ENCODE measurements at places on chromosomes 4 and X.

GRCh38 chrX:19739683-19740082 is 147.7 kb downstream of the SH3KBP1 start:
- no peak for DNase-seq

DNA sequence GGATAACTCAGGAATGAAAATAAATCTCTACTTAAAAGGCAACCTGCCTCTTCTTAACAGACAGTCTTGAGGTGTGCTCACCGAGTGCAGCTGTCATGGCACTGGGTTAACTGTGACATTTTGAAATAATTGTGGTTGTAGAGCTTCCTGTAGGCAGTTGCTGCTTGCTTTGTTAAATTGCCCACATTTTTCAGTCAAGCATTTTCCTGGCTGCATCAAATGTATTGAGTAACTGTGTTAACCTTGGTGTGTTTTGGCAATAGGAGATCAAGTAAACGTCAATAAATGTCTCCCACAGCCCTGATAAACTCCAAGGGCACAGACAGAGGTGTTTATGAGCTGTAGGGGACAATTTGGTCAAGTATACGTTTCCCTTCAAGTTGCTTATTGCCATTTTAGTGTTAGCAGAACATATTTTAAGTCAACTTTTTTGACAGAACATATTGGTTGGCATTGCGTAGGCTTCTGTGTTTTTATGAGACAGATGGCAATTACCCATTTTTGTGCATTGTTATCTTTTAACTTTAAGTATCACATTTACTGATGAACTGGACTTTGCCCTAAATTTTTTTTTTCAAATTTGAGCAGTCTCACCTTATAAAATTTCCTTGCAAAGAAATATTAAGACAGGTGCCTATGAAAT is 527.4 kb downstream of the C4orf33 start:
- DNase-seq: no peak

DNA sequence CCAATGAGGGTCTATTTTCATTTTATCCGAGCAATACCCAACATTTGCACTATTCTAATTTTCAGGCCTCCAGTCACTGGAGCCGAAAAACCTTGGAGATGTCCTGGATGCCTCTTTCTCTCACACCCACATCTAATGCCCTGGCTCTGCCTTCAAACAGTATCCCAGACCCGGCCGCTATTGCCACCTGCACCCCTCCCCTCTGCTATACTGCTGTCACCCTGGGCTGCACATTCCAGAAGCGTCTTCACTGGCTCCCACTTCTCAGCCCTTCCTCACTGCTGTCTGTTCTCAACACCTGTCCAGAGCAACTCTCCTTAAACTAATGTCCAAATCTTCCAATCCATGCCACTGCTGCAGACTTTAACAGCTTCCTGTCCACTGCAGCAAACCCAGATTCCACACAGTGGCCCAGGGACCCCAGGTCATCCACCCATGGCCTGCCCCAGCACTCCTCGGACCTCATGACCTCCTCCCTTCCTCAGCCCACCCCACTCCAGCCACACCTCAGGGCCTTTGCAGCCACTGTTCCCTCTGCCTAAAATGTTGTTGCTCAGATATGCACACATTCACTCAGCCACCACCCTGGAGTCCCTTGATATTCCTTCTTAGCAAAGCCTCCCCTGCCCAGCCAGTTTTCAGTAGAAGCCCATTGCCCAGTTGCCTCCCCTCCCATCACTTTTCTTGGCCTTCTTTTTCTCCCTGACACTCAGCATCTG is 30.5 kb upstream of the PPP2R2C start:
- no peak for DNase-seq

DNA sequence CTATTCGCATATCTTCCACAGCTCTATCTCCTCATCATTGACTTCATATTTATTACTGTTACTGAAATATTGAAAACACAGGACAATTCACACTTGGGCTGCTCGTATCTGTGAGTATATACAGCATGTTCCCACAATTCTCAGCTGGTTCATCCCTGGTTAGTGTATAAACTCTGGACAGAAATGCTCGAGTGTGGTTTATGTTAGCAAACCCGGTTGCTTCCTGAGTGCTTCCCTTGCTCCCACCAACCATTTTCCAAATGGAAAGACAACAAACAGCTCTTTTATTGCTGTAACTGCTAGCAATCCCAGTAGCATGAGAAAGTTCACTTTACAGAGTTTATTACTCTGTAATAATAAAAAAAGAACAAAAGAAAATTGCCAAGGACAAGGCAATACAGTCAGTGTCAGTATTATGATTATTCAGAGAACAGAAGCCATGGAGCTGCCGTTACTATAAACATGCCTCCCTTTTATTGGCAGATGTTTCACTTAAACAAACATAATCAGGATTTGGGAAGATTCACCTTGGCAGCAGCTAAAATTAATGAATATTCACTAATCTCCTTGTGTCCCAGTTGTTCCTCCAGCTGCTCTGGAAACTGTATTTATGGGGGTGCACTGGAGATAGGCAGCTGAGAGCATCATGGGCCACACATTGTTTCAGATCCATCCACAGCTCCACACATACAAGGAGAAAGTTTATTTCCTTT is 134.1 kb upstream of the GUCY1A1 start:
- no peak for DNase-seq

DNA sequence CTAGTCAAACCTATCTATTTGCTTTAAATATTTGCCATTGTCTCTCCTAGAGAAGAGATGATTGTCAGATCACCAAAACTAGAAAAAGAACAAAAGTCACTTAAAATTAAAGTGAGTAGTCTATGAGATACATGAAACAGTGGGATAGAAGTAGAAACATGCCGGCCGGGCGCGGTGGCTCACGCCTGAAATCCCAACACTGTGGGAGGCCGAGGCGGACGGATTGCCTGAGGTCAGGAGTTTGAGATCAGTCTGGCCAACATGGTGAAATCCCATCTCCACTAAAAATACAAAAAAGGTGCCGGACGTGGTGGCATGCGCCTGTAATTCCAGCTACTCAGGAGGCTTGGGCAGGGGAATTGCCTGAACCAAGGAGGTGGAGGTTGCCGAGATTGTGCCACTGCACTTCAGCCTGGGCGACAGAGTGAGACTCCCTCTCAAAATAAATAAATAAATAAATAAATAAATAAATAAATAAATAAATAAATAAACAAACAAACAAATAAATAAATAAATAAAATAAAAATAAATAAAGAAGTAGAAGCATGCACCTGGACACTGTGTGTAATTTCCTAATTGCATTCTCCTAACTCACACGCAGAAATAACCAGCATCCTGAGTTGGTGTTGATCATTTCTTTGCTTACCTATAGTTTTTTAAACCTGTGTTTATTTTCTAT is 299.5 kb downstream of the PDHA2 start:
- no peak for DNase-seq

DNA sequence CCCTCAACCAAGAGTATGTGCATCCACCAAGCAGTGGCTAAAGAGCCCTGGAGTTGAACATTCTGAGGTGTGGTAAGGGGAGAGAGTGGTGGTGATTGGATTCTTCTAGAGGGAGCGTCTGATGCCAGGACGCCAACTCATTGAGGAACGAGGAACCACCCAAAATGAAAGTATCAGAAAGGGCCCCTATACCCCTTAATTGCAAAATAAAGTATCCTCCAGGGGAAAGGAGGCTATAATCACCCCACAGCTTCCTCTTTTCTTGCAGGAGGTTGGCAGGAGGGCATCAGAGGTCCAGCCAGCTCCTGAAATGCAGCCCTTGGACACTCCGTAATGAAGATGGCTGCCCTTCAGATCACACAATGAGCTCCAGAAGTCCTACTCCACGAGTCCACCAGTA is 5.3 kb upstream of the KIAA1210 start:
- no peak for DNase-seq

Measured in frontal cortex (tissue), 4 donors.